Neural crest cell (in vitro differentiated cells): ENCODE measurements at places on chromosomes 7 and 10. TPM values are rescaled to one million over a fixed set of nuclear protein-coding genes. Genes with fewer than 3 reads are reported as not detected.

- H3K27ac ChIP-seq: no peak overlapping the region
- peaks cover 2% of the 10 kb centered on the region for H3K27me3 ChIP-seq
- no peaks in the 10 kb centered on the region for H3K36me3 ChIP-seq
- no peaks in the 10 kb centered on the region for H3K4me1 ChIP-seq
Observed at GRCh38 chr10:43128958-43129706, 9.1 kb upstream of the CSGALNACT2 start.

The SPDYE11 gene
- not detected in 2 replicates for total RNA-seq

DNA sequence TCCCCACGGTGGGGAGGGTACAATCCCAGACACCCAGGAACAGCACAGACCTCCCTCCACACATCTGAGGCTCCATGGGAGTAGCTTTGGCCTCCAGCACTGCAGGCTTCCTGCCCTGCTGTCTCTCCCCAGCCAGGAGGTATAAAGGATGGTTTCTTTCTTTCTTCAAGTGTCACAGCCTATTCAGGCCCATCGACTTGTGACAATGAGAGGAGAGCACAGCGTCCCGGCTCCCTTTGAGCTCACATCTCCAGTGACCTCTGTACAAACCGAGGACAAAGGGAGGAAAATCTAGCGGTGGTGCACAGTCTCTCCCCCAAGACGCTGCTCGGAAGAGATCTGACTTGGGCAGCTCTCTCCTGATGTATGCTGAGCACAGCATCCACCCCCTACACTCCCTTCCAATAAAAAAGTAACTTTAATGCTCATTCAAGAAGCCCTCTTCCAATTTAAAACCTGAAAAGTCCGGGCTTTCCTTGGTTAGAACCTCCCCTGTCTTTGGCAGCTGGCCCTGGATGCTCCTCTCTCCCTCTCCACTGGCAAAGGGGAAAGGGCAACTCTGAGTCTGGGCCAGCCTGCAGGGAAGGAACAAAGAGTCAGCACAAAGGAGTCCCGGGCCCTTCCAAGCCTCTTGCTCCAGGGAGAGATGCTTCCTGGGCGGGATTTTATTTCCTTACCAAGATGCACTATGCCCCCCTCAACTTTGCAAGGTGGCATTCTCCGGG is 18.0 kb downstream of the CHST15 start:
- peak overlapping the region; percentile 99 for H3K27ac ChIP-seq
- H3K4me3 ChIP-seq: peak overlapping the region; percentile 67
- peak; percentile 47 for DNase-seq
- H3K36me3 ChIP-seq: no peaks in the 10 kb centered on the region
- H3K4me1 ChIP-seq: peaks cover 50% of the 10 kb centered on the region

DNA sequence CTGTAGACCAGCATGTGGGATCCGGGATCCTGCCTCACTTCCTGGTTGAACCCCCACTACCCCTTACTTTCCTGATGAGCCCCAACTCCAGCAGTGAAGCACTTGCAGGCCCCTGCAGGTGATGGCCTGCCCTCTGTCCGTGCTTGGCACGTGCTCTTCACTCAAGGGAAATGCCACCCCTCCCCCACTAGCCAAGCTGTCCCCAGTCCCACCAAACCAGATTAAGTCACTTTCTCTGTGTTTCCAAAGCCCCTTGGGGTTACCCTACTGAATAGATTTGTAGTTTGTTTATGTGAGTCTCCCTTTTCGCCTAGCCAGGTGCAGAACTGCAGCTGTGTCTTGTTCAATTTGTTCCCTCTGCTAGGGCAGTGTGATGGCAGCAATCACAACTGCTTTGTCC is 121.7 kb downstream of the WDFY4 start:
- H3K36me3 ChIP-seq: no peaks in the 10 kb centered on the region
- DNase-seq: no peak
- peaks cover 15% of the 10 kb centered on the region for H3K4me1 ChIP-seq
- H3K27me3 ChIP-seq: no peaks in the 10 kb centered on the region
- no peak overlapping the region for H3K27ac ChIP-seq

The MYH16 gene
- total RNA-seq: not detected in 2 replicates

- DNase-seq: no peak
- peak overlapping the region; percentile 86 for H3K4me3 ChIP-seq
- H3K36me3 ChIP-seq: no peaks in the 10 kb centered on the region
- peaks cover 19% of the 10 kb centered on the region for H3K4me1 ChIP-seq
Observed at GRCh38 chr7:142856565-142857245, 1.8 kb downstream of the EPHB6 start.

The EPO gene
- 0.23 and 0.30 TPM in 2 replicates for total RNA-seq

The GPR15LG gene
- not detected in 2 replicates for total RNA-seq

The FRA10AC1 gene
- total RNA-seq: 12.5 and 14.2 TPM in 2 replicates

GRCh38 chr10:103451091-103451813 is 918 bp downstream of the CALHM2 start:
- DNase-seq: no peak
- no peak overlapping the region for H3K27ac ChIP-seq

The SP8 gene
- total RNA-seq: 33.7 and 34.1 TPM in 2 replicates

DNA sequence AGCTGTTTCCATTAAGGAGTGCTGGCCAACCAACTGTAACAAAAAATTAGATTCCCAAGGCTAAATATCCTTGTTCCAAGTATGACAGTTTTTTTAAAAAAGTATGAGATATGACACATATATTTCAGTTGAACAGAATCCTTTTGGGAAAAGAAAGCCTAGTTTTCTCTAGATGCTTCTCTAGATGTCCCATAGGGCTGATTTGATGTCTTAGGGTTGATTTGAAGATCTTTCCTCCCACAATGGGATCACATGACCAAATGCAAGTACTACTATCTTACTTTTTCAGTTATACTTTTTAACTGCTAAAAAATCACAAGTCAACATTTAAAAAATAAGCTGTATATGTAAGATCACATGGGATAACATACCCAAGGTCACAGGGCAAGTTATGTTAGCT is 3.7 kb downstream of the NAMPT start:
- no peak for DNase-seq
- no peaks in the 10 kb centered on the region for H3K27me3 ChIP-seq
- H3K27ac ChIP-seq: no peak overlapping the region
- peak overlapping the region; percentile 62 for H3K4me3 ChIP-seq
- peaks cover 33% of the 10 kb centered on the region for H3K4me1 ChIP-seq

DNA sequence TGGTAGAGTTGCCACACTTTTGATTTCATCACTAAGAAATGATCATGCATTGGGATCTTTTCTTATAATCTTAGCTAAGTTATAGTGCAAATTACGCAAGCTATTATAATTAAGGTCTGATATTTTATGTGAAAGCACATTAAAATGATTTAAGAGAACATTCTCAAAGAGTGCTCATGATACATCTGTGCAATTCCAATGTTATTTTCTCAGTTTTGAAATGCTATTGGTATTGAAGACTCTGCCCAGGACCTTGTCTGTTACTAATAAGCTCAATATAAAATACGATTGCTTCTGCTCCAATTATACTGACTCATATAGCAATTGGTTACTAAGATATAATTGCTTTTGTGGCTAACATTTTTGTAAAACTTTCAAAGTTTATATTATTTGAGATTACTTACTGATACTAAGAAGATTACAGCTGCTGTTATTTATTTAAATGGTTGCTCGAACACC is 180.9 kb downstream of the ADAM12 start:
- H3K27ac ChIP-seq: no peak overlapping the region
- H3K4me3 ChIP-seq: no peak overlapping the region
- peaks cover 25% of the 10 kb centered on the region for H3K4me1 ChIP-seq
- H3K36me3 ChIP-seq: peaks cover 15% of the 10 kb centered on the region
- no peaks in the 10 kb centered on the region for H3K27me3 ChIP-seq

GRCh38 chr7:36732806-36733205 is 8.5 kb upstream of the AOAH start:
- no peak overlapping the region for H3K4me3 ChIP-seq
- no peaks in the 10 kb centered on the region for H3K36me3 ChIP-seq
- H3K27ac ChIP-seq: no peak overlapping the region
- peaks cover 5% of the 10 kb centered on the region for H3K4me1 ChIP-seq
- no peak for DNase-seq

The LIPK gene
- not detected in 2 replicates for total RNA-seq

The SEM1 gene
- total RNA-seq: 56.4 and 63.0 TPM in 2 replicates

The GPR37 gene
- 4.9 and 6.0 TPM in 2 replicates for total RNA-seq

GRCh38 chr7:154186811-154187210 is 134.6 kb downstream of the DPP6 start:
- H3K27ac ChIP-seq: no peak overlapping the region
- peaks cover 8% of the 10 kb centered on the region for H3K4me1 ChIP-seq
- H3K36me3 ChIP-seq: no peaks in the 10 kb centered on the region
- no peak overlapping the region for H3K4me3 ChIP-seq

The PROSER2 gene
- 7.5 and 7.7 TPM in 2 replicates for total RNA-seq

DNA sequence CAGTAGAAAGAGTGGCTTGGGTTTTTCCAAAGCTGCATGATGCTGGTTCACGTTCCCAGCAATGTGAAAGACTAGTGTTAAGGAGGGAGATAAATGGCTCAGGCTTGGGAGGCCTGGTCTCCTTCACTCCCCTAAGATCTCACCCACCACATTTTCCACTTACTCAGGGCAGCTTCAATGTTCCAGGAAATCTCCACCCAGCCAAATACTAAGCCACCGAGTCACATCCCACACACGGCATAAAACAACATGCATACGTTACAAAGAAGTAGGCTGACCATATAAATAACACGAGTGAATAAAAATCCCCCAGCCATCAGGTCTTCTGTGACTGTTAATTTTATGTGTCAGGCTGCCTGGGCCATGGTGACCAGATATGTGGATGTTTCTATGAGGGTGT is 303.5 kb downstream of the SFMBT2 start:
- no peak overlapping the region for H3K27ac ChIP-seq
- no peaks in the 10 kb centered on the region for H3K4me1 ChIP-seq
- no peak overlapping the region for H3K4me3 ChIP-seq
- H3K36me3 ChIP-seq: no peaks in the 10 kb centered on the region
- DNase-seq: no peak

The ZNF277 gene
- total RNA-seq: 20.2 and 20.9 TPM in 2 replicates

- no peak for DNase-seq
- H3K36me3 ChIP-seq: peaks cover 2% of the 10 kb centered on the region
- no peaks in the 10 kb centered on the region for H3K27me3 ChIP-seq
- H3K27ac ChIP-seq: no peak overlapping the region
- peaks cover 21% of the 10 kb centered on the region for H3K4me1 ChIP-seq
Observed at GRCh38 chr7:121547544-121548092, 151.5 kb upstream of the FAM3C start.

DNA sequence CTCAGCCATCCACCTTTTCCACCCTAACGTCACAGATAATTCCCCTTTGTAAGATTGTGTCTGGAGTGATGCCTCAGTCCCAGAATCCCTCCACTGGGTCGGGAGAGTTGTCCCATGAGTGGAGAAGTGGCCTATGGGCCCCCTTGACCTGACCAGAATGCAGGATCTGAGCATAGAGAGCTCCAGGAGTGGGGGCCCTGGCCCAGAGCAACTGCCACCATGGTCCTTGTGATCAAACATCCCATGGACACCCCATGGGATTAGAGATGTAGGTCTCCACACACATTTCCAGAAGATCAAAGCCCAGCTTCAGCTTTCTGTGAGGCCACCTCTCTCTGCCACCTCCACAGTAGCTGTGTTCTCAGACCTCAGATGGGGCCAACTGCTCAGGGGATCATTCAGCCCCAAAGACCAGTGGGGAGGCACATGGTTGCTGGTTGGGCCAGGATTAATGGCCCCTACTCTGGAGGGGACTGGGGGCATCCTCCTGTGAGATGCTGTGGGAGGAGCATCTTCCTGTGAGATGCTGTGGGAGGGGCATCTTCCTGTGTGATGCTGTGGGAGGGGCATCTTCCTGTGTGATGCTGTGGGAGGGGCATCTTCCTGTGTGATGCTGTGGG is 28.5 kb upstream of the DPYSL4 start:
- no peak for DNase-seq
- no peaks in the 10 kb centered on the region for H3K36me3 ChIP-seq
- H3K27ac ChIP-seq: no peak overlapping the region
- H3K4me1 ChIP-seq: peaks cover 8% of the 10 kb centered on the region
- no peaks in the 10 kb centered on the region for H3K27me3 ChIP-seq
- no peak overlapping the region for H3K4me3 ChIP-seq

DNA sequence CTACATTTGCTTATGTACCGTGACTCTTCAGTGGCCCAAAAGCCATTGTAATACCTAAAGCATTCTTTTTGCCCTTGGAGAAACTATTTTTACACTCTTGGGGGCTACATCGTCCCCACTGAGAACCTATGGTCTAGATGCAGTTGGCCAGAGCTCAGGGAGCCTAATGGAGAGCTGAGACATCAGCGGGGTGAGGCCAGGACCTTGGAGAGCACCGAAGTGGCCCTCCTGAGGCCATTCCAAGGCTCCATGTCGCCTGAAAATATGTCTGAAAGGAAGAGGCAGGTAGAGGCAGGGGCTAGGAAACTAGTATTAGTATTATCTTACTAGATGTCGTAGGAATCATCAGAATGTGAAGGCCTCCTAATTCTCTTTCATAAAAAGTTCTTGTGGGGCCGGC is 4.9 kb downstream of the PKD2L1 start:
- peaks cover 72% of the 10 kb centered on the region for H3K27me3 ChIP-seq
- DNase-seq: no peak
- no peaks in the 10 kb centered on the region for H3K4me1 ChIP-seq
- H3K36me3 ChIP-seq: no peaks in the 10 kb centered on the region
- no peak overlapping the region for H3K27ac ChIP-seq

DNA sequence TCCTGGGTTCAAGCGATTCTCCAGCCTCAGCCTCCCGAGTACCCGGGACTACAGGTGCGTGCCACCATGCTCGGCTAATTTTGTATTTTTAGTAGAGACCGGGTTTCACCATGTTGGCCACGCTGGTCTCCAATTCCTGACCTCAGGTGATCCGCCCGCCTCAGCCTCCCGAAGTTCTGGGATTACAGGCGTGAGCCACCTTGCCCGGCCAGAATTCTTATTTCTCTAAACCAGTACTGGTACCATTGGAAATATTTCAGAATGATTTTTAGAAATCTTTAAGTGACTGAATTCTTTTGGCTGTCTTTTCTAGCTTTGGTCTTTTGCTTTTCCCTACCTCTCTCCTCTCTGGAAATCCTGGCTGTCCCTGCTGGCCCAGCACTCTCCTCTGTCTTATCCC is 2.8 kb downstream of the GNAI1 start:
- no peak for DNase-seq
- no peaks in the 10 kb centered on the region for H3K27me3 ChIP-seq
- H3K4me3 ChIP-seq: peak overlapping the region; percentile 82
- peaks cover 35% of the 10 kb centered on the region for H3K4me1 ChIP-seq

The ZEB1 gene
- total RNA-seq: 38.7 and 40.0 TPM in 2 replicates

The GALNT17 gene
- 10.4 and 11.0 TPM in 2 replicates for total RNA-seq

The SLC26A4 gene
- 0.12 and 0.52 TPM in 2 replicates for total RNA-seq

The PTF1A gene
- total RNA-seq: 0.16 TPM in 1 of 2 replicates, not detected in the other

The PRR15 gene
- 0.41 TPM in 1 of 2 replicates, not detected in the other for total RNA-seq

GRCh38 chr7:102439963-102440795 is 6.8 kb downstream of the ORAI2 start:
- peaks cover 15% of the 10 kb centered on the region for H3K4me1 ChIP-seq
- H3K27ac ChIP-seq: peak overlapping the region; percentile 27
- no peaks in the 10 kb centered on the region for H3K27me3 ChIP-seq
- H3K36me3 ChIP-seq: peaks cover 10% of the 10 kb centered on the region
- DNase-seq: no peak
- H3K4me3 ChIP-seq: peak overlapping the region; percentile 49

GRCh38 chr10:14378387-14378960 is 47.8 kb upstream of the FRMD4A start:
- H3K27ac ChIP-seq: no peak overlapping the region
- peaks cover 14% of the 10 kb centered on the region for H3K4me1 ChIP-seq
- no peaks in the 10 kb centered on the region for H3K36me3 ChIP-seq
- H3K27me3 ChIP-seq: no peaks in the 10 kb centered on the region
- no peak overlapping the region for H3K4me3 ChIP-seq
- no peak for DNase-seq
